Femur (tissue), 1 donor: ENCODE measurements at places on chromosomes 12 and 14.

- DNase-seq: no peak
Measured at GRCh38 chr12:123104809-123105208, 46.1 kb downstream of the PITPNM2 start.

GRCh38 chr14:37202265-37202664, 4.5 kb downstream of the MIPOL1 start:
- no peak for DNase-seq

DNA sequence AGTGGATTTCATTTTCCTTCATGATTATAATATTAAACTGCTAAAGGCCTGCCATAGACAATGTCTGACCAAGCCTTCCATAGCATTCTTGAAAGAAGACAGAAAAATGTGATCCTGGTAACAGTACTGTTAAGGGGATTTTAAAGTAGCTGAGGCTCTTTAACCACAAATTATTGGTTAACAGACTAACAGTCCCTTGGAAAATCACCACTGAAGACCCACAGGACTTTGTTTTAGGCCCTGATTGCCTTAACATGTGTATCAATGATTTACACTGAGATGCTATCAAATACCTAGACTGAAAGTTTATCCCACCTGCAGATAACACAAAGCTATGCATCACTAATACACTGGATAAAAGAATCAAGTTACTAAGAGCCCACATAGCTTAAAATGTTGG, 6.0 kb downstream of the KRT79 start:
- no peak for DNase-seq

DNA sequence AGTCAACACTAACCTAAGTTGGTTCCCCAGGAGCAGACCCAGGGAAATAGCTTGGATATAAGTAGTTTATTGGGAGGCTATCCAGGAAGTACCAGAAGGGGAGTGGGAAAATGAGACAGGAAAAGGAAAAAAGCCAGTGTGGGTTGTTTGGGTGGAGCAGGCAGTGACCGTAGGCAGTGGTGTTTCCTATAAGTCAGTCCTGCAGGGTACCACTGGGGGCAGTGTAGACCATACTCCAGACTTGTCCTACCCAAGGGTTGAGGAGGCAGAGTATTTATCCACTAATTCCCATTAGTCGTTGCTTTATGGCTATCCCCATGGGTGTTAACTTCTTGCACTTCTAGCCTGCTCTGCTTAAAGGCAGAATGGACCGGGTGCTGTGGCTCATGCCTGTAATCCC, 6.4 kb upstream of the CCDC60 start:
- peak; percentile 18 for DNase-seq

GRCh38 chr14:58878439-58879139, 240.8 kb downstream of the DACT1 start:
- no peak for DNase-seq

DNA sequence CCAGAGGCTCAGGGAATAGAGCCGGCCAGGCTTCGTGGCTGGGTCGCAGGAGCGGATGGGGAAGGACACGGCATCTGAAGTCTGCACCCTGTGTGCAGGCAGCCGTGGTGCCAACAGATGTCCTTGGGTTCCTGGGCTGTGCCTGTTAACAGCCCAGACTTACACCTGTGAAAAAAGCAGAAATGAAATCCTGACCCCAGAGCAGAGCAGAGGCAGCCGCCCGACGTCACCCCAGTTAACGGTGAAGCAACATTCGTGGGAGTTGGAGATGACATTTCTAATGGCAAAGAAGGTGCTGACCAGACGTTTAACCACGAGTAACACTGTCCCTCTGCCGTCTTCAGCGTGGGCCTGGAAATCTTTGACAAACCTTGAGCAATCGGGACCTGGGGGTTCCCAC, 200.3 kb upstream of the DIO3 start:
- DNase-seq: no peak

DNA sequence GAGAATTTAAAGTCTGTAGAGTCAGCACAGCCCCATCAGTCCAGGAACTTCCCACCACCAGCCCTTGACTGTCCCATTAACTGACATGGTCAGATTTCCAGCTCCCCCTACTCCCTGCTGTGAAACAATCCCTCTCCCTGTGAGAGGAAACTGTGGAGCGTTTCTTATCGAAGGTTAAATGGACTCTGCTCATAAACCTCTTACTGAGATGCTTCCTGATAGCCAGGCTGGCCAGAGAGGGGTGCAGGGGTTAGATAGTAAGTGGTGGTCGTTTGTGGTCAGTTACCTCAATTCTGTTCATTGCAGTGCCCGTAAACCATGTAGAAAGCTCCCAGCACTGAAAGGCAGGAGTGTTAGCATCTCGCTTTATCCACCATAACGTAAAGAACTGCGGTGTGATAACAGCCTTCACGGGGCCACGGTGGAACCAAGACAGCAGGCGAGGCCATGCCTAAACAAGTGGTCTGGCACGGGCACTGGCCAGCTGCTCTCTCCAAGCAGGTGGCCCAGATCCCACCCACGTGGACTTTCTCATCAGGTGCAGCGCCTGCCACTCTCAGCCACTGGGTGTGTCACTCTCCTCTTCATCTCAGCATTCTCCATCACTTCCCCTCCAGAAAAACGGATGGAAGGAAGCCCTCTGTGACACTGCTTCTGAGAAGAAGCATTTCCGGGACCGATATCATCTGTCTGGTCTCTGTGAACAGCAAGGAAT, 102.2 kb downstream of the FBXL14 start:
- no peak for DNase-seq

DNA sequence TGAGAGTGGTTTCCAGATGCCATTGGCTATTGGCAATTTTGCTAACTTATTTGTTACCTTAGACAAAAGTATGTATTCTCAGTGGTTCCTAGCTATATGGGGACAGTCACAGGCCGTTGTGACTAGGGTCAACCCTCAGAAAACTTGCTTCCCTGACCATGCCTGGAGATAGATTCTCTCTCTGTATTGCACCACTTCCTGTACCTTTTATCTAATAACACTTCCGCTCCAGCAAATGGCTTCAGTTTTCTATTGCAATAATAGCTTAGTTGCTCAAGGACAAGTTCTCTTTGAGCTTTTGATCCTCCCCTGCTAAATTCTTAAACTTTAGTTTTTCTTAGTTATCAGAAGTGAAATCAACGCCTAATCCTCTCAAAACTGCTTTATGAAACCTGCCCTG, 338.0 kb downstream of the RMST start:
- no peak for DNase-seq

- DNase-seq: no peak
Measured at GRCh38 chr14:101873076-101873825, 91.1 kb upstream of the DYNC1H1 start.

GRCh38 chr14:77303417-77304156, 17.1 kb downstream of the POMT2 start:
- DNase-seq: no peak

DNA sequence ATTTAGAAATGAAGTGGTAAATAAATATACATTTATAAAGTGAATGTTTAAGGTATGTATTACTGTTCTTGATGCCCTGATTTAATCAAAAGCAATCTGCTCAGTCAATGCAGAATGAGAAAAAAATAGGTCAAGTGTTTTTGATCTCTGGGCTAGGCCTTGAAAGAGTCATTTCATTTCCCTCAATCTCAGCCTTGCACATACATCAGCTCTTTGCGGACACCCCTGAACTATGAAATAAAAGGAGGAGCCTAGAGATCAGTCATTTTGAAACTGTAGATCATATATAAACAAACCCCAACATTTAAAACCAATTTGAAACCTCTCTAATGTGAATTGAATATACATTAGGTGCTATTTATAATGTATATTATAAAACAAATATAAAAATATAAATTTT, 42.5 kb downstream of the ATG2B start:
- DNase-seq: no peak

DNA sequence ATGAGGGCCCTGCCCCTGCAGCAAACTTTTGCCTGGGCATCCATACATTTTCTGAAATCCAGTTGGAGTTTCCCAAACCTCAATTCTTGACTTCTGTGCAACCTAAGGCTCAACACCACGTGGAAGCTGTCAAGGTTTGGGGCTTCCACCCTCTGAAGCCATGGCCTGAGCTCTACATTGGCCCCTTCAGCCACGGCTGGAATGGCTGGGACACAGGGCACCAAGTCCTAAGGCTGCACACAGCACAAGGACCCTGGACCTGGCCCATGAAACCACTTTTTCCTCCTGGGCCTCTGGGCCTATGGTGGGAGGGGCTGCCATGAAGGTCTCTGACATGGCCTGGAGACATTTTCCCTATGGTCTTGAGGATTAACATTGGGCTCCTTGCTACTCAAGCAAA, 266.3 kb downstream of the LRIG3 start:
- no peak for DNase-seq

DNA sequence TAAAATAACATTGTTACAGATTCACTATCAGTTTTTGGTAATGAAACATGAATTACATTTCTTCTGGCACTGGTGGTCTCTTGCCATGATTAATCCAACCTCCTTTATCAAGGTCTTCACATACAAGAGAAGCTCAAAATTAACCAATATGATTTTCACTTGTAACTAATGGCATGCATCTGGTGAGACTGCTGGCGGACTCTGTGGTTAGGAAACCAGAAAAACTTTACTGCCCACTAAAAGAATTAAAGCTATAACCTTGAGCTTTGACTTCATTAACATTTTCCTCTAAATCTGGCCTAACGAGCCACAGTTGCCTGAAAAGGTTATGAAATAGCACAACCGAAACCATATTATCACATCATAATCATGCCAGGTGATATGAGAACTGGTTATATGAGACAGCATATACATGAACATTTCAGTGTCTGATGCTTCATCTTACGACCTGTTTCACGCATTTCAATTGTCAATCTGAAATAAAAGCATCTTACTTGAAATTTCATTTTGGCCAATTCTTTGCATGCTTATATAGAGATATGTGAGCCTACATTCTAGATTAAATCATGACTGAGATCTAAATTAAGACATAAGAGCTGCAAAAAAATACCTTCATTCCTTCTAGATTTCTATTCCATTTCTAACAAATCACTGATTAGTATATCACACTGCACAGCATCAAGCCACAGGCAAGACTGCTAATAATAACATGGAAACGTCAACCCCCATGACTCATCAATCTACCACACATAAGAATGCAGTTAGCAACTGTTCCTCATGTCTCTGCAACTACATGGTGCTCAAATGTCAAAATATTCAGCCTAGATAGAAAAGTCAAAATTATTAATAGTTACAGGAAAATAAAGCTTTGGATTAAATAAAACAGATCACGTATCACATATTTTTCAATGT, 89.3 kb downstream of the OSBPL8 start:
- DNase-seq: peak; percentile 16

DNA sequence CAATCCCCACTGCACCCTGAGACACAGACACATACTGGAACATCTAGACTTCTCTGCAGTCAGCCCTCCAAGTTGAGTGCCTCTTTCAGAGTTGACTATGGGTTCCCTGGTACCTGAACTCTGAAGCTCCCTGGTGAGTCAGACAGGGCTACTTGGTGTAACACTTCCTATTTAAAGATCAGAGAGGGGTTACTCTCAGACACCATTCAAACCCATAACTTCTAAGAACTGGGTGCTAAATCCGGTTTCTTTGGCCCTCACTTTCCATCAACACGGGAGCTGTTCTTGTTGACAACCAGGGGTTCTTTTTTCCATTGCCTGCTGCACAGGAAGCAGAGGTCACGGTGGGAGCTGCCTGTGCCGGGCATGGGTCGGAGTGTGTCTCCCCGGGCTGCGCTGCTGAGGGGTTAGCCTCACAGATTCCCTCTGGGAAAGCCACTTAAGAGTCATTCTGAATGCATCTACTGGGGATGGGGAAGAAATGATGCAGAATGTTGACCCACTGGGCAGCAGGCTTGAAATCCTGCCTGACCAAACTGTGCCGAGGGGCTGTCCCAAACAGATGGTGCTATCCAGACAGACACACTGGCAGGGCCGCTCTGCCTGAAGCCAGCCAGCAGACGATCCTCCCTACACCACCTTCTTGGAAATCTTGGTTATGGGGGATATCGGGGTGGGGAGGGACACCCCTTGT, 74.1 kb downstream of the PITPNM2 start:
- no peak for DNase-seq

DNA sequence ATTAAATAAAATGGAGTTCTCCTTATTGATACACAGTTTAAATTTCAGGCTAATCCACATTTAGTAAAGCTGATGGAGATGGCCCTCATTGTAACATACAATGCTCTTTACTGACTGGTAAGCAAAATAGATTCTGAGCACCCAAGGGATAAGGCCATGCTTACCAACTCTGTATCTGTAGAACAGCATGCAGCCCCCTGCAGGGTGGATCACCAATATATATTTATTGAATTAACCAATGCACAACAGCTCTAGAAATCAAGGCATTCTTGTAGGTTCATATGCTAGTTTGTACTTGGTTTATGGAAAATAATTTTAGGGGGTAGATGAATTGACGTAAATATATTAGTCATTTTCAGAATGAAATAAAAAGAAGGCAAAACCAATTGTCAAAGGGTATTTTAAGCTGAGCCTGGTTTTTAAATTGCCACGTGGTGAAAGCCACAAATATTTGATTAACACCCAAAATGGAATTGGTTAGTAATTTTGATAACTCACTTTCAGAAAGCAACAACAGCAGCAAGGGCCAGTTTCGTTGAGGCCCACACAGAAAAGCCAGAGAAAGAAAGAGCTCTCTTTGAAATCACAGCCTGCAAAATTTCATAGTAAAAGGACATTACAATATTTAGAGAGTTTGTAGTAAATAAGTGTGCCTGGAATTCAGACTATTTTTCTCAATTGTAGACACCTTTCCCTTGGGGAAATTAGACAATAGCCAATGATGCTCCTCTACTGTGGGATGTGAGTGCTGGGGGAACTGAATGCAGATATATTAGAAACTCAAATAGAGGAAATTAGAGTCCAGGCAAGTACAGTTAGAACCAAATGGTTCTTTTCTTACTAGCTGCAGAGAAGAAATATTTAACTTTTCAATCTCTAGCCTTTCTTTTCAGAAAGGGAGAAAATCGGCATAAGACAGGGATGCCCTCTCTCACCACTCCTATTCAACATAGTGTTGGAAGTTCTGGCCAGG, 216.2 kb upstream of the ABCD2 start:
- DNase-seq: no peak
